ENCODE measurements at places on chromosomes 6 and 20.
A peak's percentile ranks its signal among the peaks of the same experiment; 100 is the strongest.

- peak; percentile 80 for DNase-seq
These were observed 21.7 kb upstream of the RANBP9 start for GRCh38 chr6:13733178-13733887.

DNA sequence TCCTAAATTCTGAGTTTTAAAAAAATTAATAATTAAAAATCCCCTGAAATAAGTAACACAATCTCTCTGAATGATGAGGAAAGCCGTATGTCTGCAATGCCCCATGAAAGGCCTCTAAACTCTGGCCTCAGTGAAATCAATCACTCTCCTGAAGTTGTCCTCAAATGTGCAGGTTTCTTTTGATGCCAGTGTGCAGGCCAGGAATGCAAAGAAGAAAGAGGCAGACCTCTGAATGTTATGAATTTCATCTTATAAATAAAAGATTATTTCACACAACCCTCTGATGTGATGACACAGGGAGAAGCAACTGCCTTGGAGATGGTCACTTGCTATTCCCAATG lies 121.8 kb downstream of the TBXT start:
- no peak for DNase-seq

DNA sequence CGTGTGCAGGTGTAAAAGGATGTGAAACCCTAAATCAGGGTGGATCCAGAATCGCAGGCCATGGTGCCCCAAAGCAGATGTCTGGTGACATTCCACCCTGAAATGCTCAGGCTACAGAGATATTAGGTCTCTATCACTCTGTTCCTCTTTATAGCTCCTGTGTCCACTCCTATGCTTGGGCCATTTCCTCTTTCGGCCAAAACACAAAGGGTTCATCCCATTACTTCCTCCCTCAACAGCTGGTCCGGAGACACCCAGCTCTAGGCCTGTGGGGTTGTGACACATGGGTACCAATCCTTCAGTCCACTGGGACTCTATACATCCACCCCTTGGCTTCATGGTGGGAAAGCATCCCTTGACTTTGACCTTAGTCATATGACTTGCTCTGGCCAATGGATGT lies 1.7 kb upstream of the SIGLEC1 start:
- no peak for DNase-seq

DNA sequence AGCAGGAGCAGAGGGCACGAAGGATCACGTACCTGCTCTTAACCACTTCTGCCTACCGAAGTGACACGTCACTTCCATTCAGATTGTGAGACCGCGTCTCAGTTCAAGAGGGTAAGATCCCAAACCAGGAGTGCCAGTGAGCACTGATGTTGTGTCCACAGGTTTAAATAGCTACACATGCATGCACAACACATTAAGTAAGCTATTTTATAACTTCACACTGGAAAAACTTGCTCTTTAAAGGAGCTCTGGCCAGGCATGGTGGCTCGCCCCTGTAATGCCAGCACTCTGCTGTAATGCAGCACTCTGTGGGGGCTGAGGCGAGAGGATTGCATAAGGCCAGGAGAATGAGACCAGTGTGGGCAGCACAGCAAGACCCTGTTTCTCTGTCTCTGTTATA lies 21.1 kb downstream of the ABHD12 start:
- no peak for DNase-seq

- DNase-seq = peak; percentile 84
These were observed at the start of gene TRERF1 for GRCh38 chr6:42451333-42452170. Gene TRERF1 (minus strand): TSS chr6:42451926. CDS start chr6:42269590, 182,336 bp downstream.

DNA sequence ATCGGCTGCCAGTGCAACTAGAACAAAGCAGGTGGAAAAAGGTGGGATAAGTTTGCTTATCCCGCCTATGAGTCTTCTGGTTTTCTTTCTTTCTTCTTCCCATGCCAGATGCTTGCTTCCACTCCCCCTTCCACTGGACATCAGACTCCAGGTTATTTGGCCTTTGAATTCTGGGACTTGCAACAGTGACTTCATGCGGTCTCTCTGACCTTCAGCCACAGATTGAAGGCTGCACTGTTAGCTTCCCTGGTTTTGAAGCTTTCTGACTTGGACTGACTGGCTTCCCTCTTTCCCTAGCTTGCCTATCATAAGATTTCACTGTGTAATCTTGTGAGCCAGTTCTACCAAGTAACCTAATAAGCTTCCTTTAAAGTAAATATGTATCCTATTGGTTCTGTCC lies 878.4 kb upstream of the GJE1 start:
- DNase-seq = no peak

GRCh38 chr6:167703347-167703746 lies 123.4 kb upstream of the AFDN start:
- DNase-seq = no peak

Measured in NCI-H1105 treated with DMSO at 0.1 percent for 48 hours (cell line).